Large intestine (tissue), 12 donors: ENCODE measurements at places on chromosomes 16 and 17.

DNA sequence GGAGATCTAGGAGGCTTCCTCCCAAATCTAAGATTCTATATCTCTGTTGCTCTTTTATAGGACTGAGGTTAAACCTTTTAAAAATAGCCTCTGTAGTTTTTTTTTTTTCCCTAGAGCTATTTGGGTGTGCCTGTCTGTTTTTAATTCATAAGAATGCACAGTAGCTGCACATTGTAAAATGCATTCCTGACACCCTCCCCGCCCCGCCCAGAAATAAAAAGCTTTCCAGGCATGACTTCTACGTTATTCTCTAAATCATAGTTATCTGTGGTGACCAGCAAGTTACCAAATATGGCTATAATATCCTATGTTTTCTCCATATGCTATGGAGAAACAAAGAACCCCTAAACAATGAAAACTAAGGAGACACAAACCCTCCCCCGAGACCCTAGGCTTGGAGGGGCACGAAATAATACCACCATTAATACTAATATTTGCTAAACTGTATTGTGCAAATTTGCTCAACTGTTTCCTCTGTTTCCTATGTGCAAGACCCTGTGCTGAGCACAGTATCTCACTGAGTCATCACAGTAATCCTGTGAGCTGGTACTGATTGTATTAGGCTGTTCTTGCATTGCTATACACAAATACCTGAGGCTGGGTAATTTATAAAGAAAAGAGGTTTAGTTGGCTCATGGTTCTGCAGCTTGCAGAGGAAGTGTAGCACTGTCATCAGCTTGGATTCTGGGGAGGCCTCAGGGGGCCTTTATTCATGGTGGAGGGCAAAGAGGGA, 388.3 kb downstream of the CA10 start:
- DNase-seq: no peak

GRCh38 chr16:25366078-25366477, 108.4 kb upstream of the ZKSCAN2 start:
- no peak for DNase-seq

DNA sequence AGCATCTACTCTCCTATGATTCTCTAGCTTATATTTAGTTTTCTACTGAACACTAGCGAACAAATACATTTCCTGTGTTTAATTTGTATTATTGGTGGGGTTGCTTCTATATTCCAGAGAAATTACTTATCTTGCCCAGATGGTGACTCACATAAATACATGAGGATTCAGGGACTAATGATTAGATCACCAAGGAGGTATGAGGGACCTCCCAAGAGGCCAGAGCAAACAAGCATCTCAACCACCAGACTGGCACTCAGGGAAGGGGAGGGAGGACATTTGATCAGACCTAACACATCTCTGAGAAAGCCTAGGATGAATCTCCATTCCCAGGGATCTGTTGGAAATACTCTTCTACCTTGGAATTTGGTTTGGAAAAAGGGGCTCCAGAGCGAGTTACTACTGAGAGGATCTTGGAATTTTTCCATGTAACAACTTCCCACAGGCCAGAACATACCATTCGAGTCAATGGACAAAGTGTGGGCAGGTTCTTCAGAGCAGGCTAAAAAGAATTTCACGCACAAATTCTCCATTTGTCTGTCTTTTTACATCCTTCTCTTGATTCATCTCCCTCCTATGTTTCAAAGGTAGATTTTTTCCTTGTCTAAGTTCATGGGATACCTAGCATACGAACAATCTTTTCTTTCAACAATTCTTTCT, 262.6 kb upstream of the MYOCD start:
- DNase-seq: no peak

DNA sequence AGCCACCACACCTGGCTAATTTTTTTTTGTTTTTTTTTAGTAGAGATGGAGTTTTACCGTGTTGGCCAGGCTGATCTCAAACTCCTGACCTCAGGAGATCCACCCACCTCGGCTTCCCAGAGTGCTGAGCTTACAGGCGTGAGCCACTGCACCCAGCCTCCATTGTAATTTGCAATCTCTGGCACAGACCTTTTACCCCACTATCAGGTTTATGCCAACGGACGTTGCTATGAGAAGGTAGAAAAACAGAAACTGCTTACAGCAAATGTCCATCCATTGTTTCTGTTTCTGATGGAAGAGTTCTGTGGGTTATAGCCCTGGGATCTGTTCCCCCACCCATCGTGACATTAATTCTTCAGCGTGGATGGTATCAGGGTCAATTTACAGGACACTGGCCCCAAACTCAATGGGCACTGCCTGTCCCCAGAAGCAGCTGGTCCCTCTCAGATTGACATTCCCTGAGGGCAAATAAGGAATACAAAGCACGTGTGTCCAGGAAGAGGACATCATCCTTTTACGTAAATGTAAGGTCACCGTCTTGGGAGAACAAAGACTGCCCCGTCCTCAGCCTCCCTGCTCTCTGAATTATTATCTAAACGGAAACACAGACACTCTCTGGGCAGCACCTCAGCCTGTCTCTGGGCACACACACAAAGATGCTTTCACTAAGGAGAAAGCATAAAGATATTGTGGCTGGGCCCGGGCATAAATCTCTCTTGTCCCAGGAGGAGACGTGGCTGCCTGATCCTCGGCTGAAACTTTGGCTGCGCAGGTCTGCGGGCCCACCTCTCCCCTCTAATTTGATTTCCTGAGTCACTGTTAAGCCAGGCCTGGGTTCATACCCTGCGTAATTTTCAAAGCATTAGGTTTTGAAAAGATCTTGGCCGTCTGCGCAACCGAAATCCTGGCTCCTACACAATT, 5.2 kb downstream of the KCNG4 start:
- DNase-seq: peak; percentile 74

GRCh38 chr17:79811011-79811867, 14.4 kb upstream of the CBX8 start:
- DNase-seq: peak; percentile 59
